ENCODE measurements at places on chromosomes 12 and 14.
A peak's percentile ranks its signal among the peaks of the same experiment; 100 is the strongest.

- H3K27ac ChIP-seq = no peak overlapping the region
- no peak overlapping the region for H3K4me3 ChIP-seq
- H3K36me3 ChIP-seq = no peaks in the 10 kb centered on the region
- H3K4me1 ChIP-seq = peaks cover 6% of the 10 kb centered on the region
- DNase-seq = no peak
Measured at GRCh38 chr12:13005649-13006048, 5.6 kb upstream of the HEBP1 start.

GRCh38 chr12:62957233-62957953, 22.4 kb upstream of the PPM1H start:
- DNase-seq = no peak
- no peak overlapping the region for H3K27ac ChIP-seq
- no peaks in the 10 kb centered on the region for H3K4me1 ChIP-seq
- H3K36me3 ChIP-seq = no peaks in the 10 kb centered on the region
- no peak overlapping the region for H3K4me3 ChIP-seq

DNA sequence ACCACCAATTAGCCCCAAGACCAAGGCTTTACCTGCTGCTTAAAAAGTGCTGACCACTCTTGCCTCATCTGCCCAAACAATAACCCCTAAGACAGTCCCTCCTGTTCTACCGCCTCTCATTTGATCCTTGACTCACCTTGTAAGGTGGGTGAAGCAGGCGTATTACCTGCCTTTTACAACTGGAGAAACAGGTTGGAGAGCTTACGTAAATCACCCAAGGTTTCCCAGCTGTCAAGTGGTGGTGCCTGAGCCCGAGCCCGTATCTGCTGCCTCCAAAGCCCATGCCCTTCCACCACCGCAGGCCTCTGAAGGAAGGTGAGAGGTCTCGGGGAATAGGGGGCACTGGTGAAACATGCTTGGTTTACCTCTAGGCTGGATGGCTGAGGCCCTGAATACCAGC, 36.6 kb downstream of the MAX start:
- peaks cover 29% of the 10 kb centered on the region for H3K4me1 ChIP-seq
- H3K36me3 ChIP-seq = peaks cover 37% of the 10 kb centered on the region
- no peaks in the 10 kb centered on the region for H3K27me3 ChIP-seq
- no peak overlapping the region for H3K4me3 ChIP-seq
- DNase-seq = no peak

DNA sequence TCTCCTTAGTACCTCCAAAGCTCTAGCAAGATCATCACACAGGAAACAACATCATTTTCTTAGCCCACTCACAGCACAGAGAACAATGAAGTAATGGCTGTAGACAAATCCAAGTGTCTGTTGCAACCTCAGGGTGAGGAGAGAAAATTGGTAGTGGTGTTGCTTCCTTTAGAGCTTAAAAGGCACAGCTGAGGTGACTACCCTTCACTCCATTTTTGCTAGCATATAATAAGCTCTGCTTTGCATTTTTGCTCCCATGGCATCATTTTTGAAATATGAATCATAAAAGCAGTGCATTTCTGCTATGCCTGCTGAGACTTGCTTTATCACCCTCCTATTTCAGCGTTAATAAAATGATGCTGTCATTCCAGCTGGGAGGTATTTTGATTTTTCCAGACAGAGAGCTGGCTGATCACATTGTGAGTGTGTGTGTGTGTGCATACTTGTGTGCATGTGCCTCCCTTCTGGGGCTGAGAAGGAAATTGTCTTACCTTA, 18.5 kb upstream of the PCNX1 start:
- no peaks in the 10 kb centered on the region for H3K4me1 ChIP-seq
- no peak overlapping the region for H3K27ac ChIP-seq
- H3K4me3 ChIP-seq = no peak overlapping the region
- no peak for DNase-seq
- no peaks in the 10 kb centered on the region for H3K27me3 ChIP-seq

DNA sequence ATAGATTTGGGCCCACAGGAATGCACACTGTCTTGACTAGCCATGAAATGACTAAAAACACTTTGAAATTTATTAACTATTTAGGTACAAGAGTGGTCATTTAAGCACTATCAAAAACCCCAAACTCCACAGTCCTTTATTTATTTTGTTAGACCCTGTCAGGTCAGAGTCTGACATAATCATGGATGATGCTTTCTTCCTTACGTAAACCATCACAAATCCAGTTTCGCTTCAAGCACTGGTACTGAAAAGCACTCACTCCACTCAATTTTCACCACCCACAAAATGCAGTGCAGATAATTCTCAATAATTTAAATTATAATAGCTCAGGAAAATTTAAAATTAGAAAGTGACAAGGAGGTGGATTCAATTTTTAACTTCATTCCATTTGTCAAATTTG, 25.8 kb downstream of the PPP2R5E start:
- H3K4me3 ChIP-seq = no peak overlapping the region
- H3K27ac ChIP-seq = no peak overlapping the region
- H3K4me1 ChIP-seq = peaks cover 20% of the 10 kb centered on the region
- H3K36me3 ChIP-seq = peaks cover 5% of the 10 kb centered on the region

GRCh38 chr12:56157201-56158028, 744 bp upstream of the MYL6 start:
- peak overlapping the region; percentile 93 for H3K4me3 ChIP-seq
- H3K27ac ChIP-seq = peak overlapping the region; percentile 99
- DNase-seq = no peak
- H3K4me1 ChIP-seq = peaks cover 49% of the 10 kb centered on the region

DNA sequence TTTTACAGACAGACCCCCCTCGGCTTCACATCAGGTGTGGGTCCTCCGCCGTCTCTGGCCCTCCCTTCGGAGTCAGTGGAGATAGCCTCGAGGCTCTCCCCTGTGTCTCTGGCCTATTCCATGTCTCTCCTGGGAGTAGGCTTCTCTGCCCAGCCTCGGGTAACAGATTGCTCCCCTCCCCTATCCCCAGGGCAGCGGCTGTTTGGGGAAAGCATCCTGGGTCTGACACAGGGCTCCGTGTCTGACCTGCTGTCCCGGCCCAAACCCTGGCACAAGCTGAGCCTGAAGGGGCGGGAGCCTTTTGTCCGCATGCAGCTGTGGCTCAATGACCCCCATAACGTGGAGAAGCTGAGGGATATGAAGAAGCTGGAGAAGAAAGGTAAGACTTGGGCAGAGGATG, 30.8 kb downstream of the PHETA1 start:
- H3K4me1 ChIP-seq = no peaks in the 10 kb centered on the region
- no peaks in the 10 kb centered on the region for H3K36me3 ChIP-seq
- H3K27ac ChIP-seq = no peak overlapping the region
- DNase-seq = no peak
- no peak overlapping the region for H3K4me3 ChIP-seq

All from vagina (tissue), 2 donors.